Dermis microvascular lymphatic vessel endothelial cell (primary cell): ENCODE measurements at places on chromosomes 3 and 15.
A peak's percentile ranks its signal among the peaks of the same experiment; 100 is the strongest.

DNA sequence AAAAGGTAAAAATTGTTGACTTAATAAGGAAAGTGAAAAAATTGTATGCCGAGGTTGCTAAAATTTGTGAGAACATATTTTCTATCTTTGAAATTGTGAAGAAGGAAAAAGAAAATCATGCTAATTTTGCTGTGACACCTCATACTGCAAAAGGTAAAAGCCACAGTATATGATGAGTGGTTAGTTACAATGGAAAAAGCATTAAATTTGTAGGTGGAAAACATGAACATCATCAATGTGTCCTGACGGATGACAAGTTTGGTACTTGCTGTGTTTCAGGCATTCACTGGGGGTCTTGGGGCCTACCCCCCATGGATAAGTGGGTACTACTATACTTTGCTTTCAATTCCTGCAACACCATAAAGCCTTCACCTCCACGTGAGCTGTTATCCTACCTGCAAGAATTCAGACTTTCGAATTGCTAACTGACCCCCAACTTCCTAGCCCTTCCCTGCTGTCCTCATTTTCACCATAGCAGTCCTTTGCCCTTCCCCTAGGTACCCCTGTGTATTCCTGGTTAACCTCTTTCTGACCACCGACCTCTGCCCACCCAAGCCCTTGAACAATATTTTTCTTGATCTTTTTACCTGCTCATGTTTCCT, 62.4 kb downstream of the RAB7A start:
- no peak for DNase-seq

- no peak for DNase-seq
Measured at GRCh38 chr3:179801856-179802255, 149.0 kb downstream of the USP13 start.

GRCh38 chr15:84598993-84599392, 1.8 kb upstream of the ZSCAN2 start:
- peak; percentile 51 for DNase-seq

DNA sequence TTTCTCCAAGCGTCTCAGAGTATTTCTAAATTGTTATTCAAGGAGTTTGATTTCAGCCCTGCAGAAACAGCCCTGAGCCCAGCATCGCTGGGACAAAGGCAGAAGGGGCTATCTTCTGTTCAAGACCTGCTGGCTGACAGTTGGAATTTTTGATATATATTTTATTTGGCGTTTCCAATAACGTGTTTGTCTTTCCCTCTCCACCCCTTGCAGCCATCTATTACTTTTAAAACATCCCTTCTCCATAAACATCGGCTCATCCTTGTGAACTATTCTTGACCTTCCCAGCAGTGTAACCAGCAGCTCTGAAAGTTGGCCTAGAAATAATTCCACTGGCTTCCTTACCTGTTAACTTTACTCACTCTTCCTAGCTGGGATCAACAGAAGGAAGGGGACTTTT, 5.5 kb upstream of the MEIS2 start:
- DNase-seq = no peak

DNA sequence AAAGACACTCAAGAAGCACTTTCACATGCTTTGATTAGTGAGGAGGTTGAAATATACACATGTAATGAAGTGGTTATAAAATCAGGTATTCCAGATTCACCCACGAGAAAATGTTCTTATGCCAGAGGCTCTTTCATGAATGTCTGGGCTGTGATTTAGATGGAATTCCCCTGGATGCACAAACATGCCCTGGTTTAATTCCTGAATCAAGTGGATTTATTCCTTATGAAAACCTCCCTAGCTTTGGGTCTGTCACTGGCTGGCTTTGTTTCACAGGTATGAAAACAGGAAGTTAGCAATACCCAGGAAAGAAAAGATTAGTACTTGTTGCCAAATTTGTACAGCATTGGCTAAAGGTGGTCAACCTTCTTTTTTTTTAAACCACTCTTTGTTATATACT, 1123.0 kb downstream of the ROBO1 start:
- peak; percentile 15 for DNase-seq

DNA sequence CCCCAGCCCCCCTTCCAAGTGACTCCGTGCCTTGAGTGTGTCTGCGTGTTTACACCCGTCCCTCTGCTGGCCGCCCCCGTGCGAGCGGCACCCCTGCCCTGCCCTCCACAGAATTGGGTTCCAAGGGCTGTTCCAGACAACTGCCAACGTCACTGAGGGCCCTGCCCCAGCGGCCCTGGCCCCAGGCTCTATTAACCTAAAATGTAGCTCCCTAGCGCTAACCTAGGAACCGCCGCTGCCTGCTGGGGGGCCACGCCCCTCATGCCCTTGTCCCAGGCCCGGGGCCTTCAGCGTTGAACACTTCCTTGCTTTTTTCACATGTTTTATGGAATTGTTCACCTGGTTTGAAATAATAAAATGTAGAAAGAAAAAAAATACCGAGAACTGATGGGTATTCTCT, 10.0 kb upstream of the SEMA3B start:
- no peak for DNase-seq

DNA sequence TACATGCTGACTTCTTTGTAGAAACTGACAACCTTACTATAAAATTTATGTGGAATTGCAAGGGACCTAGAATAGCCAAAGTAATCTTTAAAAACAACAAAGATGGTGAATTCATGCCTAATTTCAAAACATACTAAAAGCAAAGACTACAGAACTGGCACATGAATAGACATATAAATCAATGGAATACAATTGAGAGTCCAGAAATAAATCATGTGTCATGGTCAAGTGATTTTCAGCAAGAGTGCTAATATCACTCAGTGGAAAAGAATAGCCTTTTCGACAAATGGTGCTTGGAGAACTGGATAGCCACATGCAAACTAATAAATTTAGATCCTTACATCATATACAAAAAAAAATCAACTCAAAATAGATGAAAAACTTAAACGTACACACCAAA, 8.7 kb downstream of the IMPG2 start:
- DNase-seq = no peak

DNA sequence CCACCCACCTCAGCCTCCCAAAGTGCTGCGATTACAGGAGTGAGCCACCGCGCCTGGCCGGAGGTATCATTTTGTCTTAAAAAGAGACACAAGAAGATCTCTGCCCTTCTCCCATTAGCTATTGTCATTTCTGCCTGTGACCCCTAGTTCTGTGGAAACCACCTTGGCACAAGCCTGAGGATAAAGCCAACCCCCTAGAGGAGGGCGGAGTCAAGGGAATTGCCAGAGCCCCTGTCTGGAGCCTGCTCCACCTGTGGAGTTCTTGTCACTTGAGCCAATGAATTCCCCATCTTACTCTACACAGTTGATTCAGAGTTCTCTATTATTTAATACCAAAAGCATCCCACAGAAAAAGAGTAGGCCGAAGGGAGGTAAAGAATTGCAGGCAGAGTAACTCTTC, 34.9 kb upstream of the KLHL6 start:
- no peak for DNase-seq

GRCh38 chr3:114899186-114899931, 247.7 kb downstream of the ZBTB20 start:
- DNase-seq = no peak

- peak; percentile 99 for DNase-seq
Measured at GRCh38 chr15:62896969-62897486, 145.5 kb upstream of the TPM1 start.

GRCh38 chr3:141050576-141051442, at the start of gene SPSB4:
TSS of gene SPSB4 (plus strand) at chr3:141051347. CDS start at chr3:141066105, 14,758 bp downstream.
- no peak for DNase-seq

- DNase-seq = no peak
Measured at GRCh38 chr15:30816430-30816829, 87.3 kb upstream of the FAN1 start.

- DNase-seq = peak; percentile 98
Measured at GRCh38 chr3:171790898-171791691, 19.2 kb downstream of the PLD1 start.

DNA sequence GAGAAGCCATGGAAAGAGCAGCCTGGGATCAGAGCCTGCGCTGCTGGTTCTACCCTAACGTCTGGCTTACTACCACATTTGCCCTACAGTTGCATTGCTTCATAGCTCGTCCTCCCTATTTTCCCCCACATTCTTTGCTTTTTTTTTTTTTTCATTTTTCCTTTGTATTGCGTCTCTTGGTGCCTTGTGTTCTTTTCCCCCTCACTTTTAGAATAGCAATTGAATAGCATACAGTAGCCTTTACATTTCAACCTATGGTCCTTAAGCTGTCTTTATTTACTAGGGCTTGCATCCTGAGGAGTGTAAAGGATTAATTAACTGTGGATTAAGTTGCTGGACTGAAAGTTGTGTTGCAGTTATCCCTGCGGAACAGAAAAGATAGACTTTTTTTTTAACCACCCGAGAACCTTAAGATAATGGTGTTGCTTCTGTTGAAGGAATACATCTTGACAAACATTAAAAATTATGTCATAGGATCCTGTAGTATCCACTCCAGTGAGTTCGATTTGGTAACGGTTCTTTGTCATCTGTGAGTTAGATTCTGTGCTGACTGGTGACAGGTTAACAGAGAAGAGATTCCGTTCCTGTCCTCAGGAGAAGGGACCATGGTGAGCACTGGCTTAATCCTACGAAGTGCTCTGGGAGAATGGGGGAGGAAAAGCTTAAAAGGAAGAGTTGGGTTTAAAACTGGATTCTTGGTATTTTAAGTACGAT, 417.4 kb upstream of the NAALADL2 start:
- DNase-seq = no peak

- DNase-seq = no peak
Measured at GRCh38 chr3:50658831-50659230, 15.9 kb upstream of the DOCK3 start.

- no peak for DNase-seq
Measured at GRCh38 chr3:100104817-100105413, 9.4 kb downstream of the FILIP1L start.

DNA sequence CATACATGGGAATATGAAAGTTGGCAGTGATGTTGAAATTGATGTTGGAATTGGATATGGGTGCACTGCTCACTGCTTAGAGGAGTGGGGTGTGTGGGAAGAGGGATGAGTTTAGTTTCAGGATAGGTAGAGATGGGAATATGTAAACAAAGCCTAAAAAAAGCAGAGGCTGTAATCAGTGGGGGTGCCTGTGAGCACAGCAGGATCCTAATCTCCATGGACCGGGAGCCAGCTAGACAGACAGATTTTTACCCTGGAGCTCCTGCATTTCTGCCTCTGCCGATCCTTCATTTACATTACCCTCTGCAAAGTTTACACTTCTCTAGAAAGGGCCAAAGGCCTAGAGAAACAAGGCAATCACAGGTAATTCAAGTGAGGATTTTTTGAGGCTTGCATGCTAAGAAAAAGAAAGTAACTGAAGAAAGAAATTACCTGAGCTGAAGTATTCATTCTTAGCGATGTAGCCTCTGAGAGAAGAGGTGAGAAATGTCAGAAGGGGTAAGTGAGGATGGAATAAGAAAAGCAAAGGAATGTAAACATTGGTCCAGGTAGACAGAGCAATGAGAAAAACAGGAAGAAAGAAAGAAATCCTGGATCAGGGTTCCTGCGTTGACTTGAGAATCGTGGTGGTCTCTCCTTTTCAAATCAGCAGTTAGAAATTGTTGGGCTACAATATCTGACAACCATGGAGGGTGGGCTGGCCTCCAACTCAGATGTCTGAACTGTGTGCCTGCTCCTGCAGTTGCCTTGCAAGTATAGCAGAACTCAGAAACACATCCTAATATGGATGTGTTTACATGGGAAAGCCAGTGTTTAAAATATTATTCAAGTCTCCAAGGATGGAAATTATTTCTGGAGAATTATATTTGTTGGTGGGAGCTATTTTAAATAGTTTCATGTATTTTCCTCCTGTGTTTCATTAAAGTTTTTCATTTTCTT, 79.8 kb downstream of the CRTC3 start:
- no peak for DNase-seq

GRCh38 chr15:58015565-58015964, 49.9 kb downstream of the ALDH1A2 start:
- DNase-seq = no peak

DNA sequence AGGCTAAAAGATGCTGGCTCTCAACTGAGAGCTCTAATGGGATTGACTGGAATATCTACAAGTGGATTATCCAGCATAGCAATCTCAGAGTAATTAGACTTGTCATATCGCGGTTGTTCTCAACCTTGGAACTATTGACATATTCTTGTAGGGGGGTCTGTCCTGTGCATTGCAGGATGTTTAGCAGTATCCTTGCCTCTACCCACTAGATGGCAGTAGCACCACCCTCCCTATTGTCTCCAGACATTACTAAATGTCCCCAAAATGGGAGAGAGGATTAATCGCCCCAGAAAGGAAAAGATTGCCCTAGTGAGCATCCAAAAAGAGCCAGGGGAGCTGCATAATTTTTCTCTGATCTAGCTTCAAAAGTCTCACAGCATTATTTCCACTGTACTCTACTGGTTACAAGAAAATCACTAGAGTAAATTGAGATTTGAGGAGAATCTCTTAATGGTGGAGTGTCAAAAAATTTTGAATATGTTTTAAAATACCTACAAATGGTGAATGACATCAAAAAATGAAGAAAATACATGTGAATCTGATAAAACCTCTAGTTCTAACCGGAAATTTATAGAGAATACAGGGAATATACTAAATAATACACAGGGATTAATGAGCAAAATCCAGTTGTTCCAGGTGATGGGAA, 388.2 kb upstream of the AGTR1 start:
- DNase-seq = peak; percentile 40

- DNase-seq = no peak
Measured at GRCh38 chr15:36579792-36580431, 486 bp downstream of the CDIN1 start.

DNA sequence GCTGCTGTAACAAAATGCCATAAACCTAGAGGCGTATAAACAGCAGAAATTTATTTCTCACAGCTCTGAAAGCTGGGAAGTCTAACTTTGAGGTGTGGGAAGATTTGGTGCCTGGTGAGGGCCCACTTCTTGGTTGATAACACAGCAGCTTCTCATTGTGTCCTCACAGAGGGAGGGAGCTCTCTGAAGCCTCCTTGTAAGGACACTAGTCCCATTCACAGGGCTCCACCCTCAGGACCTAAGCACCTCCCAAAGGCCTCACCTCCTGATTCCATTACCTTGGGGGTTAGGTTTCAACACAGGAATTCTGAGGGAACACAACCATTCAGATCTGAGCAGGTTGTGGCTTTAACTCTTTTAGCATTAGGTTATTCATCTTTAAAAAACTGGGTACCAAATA, 380.3 kb upstream of the ATP10A start:
- no peak for DNase-seq

GRCh38 chr3:39096775-39097174, 10.7 kb downstream of the GORASP1 start:
- DNase-seq = peak; percentile 40

- DNase-seq = peak; percentile 56
Measured at GRCh38 chr15:80489030-80489594, 84.9 kb downstream of the ARNT2 start.

DNA sequence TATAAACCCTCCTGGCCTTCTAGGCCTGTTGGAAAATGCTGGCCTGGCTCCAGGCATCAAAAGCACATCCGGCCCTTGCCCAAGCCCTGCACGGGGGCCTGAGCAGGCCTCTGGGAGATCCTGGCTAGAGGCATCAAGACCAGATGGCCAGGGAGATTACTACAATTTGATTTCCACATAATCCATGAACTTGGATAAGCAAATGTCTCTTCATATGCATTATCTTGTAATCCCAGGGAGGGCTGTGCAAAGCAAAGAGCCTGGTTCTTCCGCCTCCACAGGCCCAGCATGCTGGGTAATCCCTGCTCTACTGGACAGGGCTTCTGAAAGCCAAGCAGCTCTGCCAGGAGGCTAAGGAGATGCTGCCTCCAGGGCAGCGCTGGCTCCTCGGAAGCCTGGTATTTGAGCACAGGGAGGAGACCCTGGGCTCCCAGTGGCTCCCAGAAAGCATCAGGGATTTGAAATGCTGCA, 18.2 kb downstream of the MRPL46 start:
- DNase-seq = no peak

- no peak for DNase-seq
Measured at GRCh38 chr3:152474585-152474984, 205.9 kb downstream of the MBNL1 start.
